Myocyte (in vitro differentiated cells): ENCODE measurements at places on chromosomes 5 and 9. TPM values are rescaled to one million over a fixed set of nuclear protein-coding genes. Genes with fewer than 3 reads are reported as not detected.
A peak's percentile ranks its signal among the peaks of the same experiment; 100 is the strongest.

Gene TAF11L10
- not detected in 2 replicates for total RNA-seq

Gene PPP3R2
- total RNA-seq = not detected in 2 replicates

DNA sequence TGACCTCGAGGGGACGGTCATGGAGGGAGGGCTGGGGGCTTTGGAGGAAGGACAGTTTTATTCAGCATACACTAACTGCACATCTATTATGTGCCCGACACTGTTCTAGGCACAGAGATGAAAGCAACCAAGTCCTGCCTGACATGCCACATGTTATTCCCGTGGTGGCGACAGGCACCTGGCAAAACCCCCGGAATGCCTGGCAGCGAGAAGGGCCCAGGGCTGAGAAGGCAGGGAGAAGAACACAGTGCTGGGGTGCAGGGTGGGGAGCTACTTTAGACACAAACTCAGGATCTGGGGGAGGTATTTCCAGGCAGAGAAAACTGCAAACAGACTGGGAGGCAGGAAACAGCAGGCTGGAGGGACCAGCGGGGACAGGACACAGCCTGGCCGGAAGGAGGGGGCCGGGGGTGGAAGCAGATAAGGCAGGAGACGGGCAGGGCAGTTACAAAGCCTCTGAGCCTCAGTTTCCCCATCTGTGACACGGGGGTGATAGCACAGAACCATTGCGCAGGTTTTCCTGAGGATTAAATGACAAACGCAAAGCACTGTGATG lies 77.7 kb downstream of the STK10 start:
- DNase-seq = no peak

DNA sequence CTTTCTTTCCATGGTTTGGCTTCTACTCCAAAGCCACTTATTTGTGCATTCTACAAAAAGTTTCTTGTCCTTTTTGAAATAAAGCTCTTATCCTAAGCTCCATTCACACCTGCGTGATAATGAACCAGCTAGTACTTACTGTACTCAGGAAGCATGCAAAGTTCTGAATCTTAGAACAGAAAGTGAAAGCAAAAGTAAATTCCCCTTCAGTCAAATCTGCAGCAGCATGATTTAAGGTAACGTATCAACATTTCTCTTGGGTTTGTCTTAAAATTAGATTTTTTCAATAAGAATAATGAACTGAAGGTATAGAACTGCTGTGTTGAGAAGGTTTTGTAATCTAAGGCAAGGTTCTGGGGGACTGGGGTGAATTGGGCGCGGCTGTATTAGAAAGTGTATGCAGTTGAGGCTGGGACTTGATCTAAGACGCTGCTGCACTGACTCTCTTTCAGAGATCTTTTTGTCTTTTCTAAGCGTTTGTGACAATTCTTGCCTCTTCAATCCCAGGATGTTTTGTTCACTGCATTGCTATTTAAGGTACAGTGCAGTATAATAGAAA lies at the start of gene ERAP2:
TSS of gene ERAP2 (plus strand) at position 209 of the 559 bp plus-strand sequence. CDS start 3,186 bp downstream, outside the sequence.
- DNase-seq = peak; percentile 52

DNA sequence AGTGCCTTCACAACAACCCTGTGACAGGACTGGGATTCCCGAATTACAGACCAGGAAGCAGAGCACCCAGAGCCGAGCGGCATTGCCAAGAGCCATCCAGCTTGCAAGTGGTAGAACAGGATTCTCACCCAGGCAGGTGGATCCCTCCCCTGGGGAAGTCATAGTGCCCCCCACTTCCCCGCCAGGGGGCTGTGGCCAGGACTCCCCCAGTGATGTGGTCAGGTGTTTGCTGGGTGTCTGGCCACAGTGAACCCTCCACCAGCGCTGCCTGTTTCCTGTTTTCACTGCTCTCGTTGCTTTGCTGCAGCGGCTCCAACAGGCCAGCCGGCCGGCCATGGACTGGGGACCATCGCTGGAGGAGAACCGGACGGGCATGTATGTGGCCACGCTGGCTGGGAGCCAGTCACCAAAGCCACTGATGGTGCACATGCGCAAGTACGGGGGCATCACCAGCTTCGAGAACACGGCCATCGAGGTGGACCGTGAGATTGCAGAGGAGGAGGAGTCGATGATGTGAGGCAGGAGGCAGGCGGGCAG lies 19.3 kb downstream of the SLC6A7 start:
- DNase-seq = no peak

Gene IFNK
- not detected in 2 replicates for total RNA-seq
